Astrocyte of the spinal cord (primary cell): ENCODE measurements at places on chromosomes 7 and 10.
A peak's percentile ranks its signal among the peaks of the same experiment; 100 is the strongest.

GRCh38 chr10:67471022-67471421 is 225.0 kb downstream of the CTNNA3 start:
- DNase-seq: no peak

- DNase-seq: no peak
Measured at GRCh38 chr10:11682267-11682683, 59.9 kb upstream of the ECHDC3 start.

GRCh38 chr7:128074736-128075135 is 43.5 kb upstream of the LRRC4 start:
- DNase-seq: no peak

DNA sequence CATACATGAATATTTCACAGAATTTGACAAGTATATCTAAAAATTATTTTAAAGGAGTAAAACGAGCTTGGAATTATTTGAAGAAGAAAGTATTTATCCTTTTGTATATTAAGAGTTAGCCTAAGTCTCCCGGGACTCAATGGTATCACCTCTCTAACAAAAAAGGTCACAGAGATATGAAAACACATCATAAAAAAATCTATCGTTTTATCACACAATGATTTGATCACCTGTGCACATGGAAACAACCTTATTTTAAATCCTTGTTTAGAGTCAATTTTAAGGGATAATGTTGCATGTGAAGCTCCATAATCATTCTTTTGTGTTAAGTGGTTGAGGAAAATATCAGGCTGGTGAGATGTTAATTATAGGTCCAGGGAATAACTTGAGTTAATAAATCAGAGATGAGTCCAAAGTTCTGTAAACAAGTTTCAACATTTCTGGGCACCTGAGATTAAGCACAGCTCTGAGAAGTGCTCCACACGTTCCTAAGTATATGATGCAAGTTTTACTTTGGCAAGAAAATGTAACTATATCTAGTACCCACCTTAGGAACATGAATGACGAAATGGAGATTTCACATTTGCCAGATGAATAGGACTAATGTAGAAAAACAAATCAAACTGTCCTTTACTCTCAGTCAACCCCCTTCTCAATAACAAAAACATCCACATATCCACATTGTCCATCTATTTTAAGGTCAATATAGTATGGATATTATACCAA is 148.5 kb upstream of the AKR1E2 start:
- peak; percentile 89 for DNase-seq

- peak; percentile 22 for DNase-seq
Measured at GRCh38 chr7:40714363-40715052, 579.7 kb downstream of the SUGCT start.

DNA sequence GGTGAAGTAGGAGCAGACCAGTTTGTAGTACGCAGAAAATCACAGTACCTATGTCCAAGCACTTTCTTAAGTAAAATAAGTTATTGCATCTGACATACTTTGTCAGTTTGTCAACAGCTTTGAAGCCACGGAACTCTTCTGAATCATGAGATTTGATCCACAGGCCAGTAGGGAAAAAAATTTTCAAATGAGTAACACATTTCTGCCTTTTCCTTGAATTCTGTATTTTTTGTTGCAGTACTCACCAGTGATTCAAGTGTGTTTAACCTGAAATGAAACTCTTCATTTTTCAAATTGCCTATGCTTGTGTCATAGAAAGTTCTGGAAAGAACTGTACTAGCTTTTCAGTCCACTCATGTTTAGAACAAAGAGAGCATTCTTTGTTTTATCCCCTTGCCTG is 337.7 kb downstream of the GATA3 start:
- peak; percentile 59 for DNase-seq

- DNase-seq: peak; percentile 58
Measured at GRCh38 chr10:123582084-123582989, 83.8 kb upstream of the GPR26 start.

GRCh38 chr10:61529208-61529607 is 76.0 kb upstream of the TMEM26 start:
- DNase-seq: no peak

DNA sequence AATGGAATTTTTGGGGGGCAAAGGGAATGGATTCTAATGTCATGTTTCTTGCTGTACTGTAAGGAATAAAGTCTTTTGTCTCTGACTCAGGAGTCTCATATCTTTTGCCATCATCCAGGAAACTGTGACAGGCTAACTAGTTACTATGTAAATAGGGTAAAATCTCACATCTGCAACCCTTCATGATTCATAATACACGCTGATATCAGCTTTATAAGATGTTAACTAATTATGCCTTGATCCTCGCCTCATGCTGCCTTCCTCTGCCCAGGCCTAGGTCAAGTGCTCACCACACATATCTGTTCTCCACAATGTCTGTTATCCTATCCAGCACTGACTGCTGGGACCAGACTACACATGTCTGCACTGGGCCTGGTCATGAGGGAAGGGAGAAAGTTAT is 81.3 kb upstream of the CXCL12 start:
- peak; percentile 23 for DNase-seq

GRCh38 chr10:69810097-69810496 is 8.4 kb downstream of the COL13A1 start:
- DNase-seq: no peak

DNA sequence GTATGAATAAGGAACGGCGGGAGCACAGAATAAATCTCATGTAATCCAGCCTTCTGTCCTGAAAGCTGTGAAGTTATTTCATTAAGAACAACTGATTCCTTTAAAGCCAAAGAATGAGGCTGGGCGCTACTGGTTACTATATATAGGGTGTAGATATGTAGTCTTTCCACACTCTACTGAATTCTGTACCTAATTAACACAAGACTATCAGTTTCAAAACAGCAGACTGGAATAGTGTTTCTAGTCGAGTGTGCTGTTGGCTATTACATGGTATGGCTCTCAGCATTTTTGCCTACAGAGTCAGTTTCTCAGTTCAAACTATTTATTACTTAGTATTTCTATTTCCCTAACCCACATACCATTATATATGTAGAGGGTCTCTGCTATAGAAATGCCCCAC is 163.3 kb downstream of the THSD7A start:
- no peak for DNase-seq

- DNase-seq: no peak
Measured at GRCh38 chr7:47095946-47096345, 486.0 kb downstream of the TNS3 start.

- no peak for DNase-seq
Measured at GRCh38 chr10:24777196-24777595, 53.5 kb upstream of the ARHGAP21 start.

GRCh38 chr7:22563621-22564241 is 63.7 kb upstream of the STEAP1B start:
- DNase-seq: peak; percentile 57

DNA sequence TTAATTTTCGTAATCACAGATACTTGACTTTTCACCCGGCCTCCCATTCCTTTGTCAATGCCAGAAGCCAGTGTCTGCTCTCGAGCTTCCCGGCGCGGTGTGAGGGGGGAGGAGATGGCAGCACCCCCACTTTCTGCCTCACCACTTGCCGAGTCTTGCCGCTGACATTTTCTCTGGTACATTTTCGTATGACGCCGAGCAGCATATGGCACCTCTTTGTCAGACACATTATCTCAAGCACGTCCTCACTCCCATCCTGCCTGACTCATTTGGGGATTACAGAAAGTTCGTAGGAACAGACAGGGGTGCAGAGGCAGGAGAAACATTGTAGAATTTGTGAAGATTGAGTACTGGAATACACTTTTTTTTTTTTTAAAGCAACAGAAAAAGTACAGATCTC is 60.8 kb upstream of the SORCS3 start:
- no peak for DNase-seq

GRCh38 chr7:83289419-83289993 is 126.8 kb upstream of the PCLO start:
- no peak for DNase-seq

DNA sequence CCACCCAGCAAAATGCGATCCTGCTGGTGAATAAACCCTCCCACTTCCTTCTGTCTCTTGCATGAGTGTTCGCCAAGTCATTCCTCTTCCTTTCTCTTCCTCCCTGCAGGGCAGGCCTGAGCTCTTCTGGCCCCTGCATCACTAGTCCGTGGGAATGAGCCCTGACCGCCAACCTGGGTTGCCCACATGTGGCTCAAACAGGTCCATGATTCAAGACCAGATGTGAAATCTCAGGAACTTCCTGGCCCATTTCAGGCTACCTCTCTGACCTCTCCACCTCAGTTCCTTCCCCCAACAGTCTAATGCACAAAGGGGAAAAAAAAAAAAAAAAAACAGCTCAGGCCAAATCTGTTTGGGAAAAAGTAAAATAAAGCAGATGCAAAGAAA is 5.4 kb upstream of the YWHAG start:
- DNase-seq: peak; percentile 74

DNA sequence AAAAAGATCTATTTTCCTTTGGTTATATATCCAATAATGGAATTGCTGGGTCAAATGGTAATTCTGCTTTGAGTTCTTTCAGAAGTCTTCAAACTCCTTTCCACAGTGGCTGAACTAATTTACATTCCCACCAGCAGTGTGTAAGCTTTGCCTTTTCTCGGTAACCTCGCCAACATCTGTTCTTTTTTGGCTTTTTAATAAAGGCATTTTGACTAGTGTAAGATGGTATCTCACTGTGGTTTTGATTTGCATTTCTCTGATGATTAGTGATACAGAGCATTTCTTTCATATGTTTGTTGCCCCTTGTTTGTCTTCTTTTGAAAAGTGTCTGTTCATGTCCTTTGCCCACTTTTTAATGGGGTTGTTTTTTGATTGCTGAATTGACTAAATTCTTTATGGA is 285.0 kb downstream of the MALRD1 start:
- no peak for DNase-seq

GRCh38 chr7:106987777-106988176 is 56.7 kb upstream of the PRKAR2B start:
- no peak for DNase-seq

GRCh38 chr7:18903695-18904094 is 213.7 kb downstream of the TWIST1 start:
- no peak for DNase-seq

GRCh38 chr10:97049670-97050069 is 136.1 kb downstream of the SLIT1 start:
- DNase-seq: no peak

DNA sequence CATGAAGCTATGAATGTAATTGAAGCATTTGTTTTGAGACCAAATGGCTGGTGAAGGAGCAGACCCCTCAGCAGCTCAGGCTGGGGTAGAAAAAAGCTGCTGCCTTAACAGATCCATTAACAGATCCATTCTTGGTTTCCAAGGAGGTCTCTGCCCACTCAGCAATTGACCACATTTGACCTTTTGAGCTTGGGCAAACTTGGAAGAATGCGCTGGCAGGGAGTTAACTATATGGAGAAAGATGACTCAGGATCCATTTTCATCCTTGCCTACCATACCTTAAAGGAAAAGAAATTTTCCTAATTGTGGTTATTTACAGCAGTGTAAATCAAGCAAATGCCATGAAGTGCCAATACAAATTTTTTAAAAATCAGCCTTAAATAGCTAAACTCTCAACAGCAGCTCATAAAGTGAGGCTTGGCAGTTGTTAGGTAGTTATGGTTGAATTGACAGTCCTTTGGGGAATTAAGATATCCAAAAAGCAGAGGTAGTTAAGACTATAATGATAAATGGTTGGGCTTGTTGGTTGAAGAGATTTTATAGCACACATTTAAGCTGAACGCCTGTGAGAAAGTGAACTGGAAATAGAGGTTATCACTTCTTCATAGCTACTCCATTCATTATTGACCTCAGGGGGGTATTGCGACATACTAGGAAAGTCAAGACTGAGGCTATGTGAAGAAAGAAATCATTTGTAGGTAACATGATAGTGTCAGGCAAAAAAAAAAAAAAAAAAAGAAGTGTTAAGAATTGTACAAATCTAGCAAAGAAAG is 83.9 kb downstream of the MKX start:
- DNase-seq: peak; percentile 16

GRCh38 chr10:127275793-127276450 is 79.5 kb upstream of the INSYN2A start:
- no peak for DNase-seq

- DNase-seq: no peak
Measured at GRCh38 chr7:36860681-36861080, 136.4 kb upstream of the AOAH start.

DNA sequence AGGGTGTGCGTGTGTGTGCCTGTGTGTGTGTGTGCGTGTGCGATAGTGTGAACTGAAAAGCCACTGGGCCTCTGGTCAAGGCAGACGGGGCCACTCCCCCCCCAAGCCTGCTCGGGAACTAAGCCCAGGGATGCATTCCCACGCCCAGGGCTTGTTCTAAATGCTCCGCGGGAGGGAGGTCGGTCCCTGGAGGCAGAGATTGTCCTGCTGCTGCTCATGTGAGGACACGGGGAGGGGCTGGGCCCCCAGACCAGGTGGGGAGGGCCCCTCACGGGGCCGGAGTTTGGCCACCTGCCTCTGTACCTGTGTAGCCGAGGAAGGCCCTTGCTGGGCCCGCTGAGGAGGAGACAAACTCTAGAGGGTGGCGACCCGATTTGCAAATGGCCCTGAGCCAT is 93.9 kb downstream of the PDGFA start:
- no peak for DNase-seq

GRCh38 chr10:70619271-70620019 is 16.9 kb upstream of the PRF1 start:
- peak; percentile 36 for DNase-seq
